Aorta (tissue), 5 donors: ENCODE measurements at places on chromosomes 12 and 14. TPM values are rescaled to one million over a fixed set of nuclear protein-coding genes. Genes with fewer than 3 reads are reported as not detected.

DNA sequence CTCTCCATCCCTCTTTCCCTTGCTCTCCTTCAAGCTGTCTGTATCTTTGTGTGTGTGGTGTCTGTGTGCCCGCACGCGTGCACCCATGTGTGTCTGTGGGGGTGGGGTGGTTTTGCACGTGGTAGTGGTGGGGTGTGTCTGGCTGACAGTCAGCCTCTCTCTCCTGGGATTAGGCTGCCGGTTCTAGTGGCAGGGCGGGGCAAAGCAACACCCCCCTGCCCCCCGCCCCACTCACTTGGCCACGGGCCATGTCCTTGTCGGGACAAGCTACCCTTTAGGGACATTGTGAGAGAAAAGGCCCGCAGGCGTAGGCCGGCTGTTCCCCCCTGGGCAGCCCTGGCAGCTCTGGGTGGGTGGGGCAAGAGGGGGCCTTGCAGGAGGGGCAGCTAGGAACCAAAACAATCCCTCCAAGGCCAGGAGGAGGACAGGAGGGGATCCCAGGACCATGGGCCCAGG is 182.6 kb downstream of the ALG10 start:
- H3K27ac ChIP-seq, result no peak overlapping the region
- no peaks in the 10 kb centered on the region for H3K4me1 ChIP-seq
- DNase-seq, result no peak
- H3K4me3 ChIP-seq, result no peak overlapping the region
- H3K36me3 ChIP-seq, result no peaks in the 10 kb centered on the region

DNA sequence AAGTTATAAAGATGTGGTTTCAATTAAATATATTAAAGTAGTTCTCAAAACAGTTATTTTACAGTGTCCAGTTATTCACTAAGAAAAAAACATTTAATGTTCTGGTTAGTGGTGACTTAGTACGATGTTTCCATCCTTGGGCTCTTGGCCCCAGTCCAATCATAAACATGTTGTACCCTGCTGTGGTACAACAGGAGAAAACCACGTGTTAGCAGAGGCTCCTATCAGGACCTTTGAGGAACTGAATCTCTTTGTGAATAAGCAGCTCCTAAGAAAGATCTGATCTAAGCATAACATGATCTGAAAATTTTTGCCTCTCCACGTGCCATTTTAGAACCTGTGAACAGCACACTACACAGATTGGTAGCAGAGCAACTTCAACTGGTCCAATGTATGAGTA is 234.0 kb downstream of the SYT1 start:
- H3K36me3 ChIP-seq, result no peaks in the 10 kb centered on the region
- H3K27me3 ChIP-seq, result no peaks in the 10 kb centered on the region
- no peak overlapping the region for H3K4me3 ChIP-seq
- H3K27ac ChIP-seq, result no peak overlapping the region
- no peak for DNase-seq

DNA sequence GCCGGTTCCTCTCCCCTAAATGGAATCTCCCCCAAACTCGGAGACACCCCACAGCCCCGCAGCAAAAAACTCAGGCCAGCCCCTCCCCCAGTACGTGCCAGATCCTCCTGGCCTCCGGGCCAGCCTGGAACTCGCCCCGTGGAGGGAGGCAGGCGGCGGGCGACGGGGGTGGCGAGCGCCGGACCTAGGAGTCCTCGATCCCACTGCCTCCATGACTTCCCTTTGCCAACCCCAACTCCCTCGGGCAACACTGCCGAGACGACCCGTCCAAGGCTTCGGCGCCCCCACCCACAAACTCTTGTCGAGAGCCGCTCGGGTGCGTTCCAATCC is 400 bp downstream of the ADCY6 start:
- no peak for DNase-seq
- no peaks in the 10 kb centered on the region for H3K27me3 ChIP-seq

DNA sequence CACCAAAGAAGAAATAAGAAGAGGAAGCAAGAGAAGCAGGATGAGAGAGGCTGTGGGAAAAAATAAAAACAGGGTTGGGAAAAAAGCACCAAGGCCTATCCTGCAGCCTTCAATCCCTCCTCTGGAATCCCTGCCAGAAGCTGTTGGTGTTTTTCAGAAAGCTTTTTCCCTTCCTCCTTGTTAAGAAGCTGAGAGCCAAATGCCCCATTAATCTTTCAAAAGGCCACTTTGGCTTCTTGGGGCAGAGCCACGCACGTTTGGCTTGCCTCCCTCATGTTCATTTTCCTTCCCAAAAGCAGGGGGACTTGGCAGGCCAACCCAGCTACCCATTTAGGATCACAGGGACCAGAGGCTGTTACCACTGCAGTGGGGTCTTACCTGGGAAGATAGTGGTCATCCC is 365.3 kb downstream of the NUAK1 start:
- H3K4me3 ChIP-seq, result no peak overlapping the region
- H3K36me3 ChIP-seq, result no peaks in the 10 kb centered on the region
- H3K27me3 ChIP-seq, result no peaks in the 10 kb centered on the region
- H3K4me1 ChIP-seq, result peaks cover 5% of the 10 kb centered on the region
- no peak for DNase-seq

DNA sequence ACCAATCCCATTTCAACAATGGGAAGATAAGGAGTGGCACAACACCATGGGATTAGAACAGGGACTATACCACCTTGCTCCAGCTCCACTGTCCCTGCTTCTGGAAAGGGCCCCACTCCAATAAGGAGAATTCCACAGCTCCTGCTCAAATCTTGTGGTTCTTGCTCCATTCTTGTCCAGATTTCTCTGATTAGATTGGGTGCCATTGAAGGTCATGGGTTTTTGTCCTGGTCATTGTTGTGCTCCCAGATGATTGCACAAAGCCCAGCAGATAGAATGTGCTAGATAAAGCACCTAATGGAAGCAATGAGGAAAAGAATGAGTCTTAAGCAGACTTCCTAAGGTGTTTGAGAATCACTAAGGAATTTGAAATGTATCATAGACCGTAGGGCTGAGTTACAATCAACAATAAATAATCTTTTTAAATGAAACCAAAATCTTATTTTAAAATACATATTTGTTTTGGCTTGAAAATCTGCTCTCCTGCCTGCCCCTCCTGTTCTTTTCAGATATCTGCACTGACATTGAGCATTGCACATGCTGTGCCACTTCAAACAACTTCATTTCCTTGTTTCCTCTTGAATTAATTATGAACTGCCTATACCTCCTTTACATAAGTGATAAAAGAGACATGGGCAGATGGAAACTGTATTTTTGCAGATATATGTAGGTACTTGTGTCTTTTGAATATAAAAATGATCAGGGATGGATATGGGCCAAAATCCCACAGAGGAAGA is 115.9 kb downstream of the FGD4 start:
- no peaks in the 10 kb centered on the region for H3K36me3 ChIP-seq
- H3K27ac ChIP-seq, result no peak overlapping the region
- no peak overlapping the region for H3K4me3 ChIP-seq
- no peaks in the 10 kb centered on the region for H3K27me3 ChIP-seq
- no peak for DNase-seq

The BEGAIN gene
- 2.6 TPM for total RNA-seq

The DMAC2L gene
- 13.1 TPM for total RNA-seq
